Amygdala (tissue), 56 donors: ENCODE measurements at places on chromosomes 6 and 20.

DNA sequence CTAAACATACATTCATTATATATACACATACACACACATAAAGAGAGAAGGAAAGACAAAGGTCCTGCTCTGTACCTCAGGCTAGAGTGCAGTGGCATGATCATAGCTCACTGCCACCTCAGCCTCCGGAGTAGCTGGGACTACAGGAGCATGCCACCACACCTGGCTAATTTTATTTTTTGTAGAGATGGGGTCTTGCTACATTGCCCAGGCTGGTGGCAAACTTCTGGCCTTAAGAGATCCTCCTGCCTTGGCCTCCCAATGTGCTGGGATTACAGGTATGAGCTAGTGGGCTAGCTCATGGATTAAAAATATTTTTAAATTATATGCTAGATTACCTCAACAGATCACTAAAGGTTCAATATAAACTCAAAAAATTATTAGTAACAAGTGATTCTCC lies 30.3 kb downstream of the NUDT3 start:
- DNase-seq, result no peak

DNA sequence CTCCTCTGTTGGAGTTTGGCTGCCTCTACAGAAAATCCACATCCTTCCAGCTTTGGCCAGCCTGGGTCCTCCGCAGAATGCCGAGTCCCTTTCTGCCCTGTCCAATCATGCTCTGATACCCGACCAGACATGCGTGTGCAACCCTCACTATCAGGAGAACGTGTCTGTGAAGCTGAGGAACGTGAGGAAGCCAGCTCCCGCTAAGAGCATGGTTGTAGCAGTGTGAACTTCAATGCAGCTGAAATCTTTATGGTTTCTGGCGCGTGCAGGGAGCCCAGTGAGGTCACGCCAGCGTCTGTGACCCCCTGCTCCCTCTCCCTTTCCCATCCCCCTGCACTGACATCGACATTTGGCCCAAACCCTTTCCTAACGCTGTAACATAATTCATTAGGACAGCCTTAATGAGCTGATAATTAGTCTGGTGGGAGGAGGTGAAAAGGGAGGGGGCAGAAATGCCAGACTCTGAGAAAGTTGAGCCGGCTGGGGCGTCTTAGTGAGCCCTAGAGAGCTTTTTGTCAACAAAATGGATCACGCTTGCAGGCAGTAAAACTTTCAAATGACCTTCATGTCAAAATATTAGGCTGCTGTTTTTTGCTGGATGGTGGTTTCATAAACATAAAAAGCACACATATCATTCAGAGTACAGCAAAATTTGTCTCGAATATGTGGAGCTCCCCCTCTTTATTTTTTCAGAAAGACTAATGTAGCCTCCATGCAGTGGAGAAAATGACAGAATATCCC lies 423.3 kb downstream of the QKI start:
- DNase-seq, result no peak

DNA sequence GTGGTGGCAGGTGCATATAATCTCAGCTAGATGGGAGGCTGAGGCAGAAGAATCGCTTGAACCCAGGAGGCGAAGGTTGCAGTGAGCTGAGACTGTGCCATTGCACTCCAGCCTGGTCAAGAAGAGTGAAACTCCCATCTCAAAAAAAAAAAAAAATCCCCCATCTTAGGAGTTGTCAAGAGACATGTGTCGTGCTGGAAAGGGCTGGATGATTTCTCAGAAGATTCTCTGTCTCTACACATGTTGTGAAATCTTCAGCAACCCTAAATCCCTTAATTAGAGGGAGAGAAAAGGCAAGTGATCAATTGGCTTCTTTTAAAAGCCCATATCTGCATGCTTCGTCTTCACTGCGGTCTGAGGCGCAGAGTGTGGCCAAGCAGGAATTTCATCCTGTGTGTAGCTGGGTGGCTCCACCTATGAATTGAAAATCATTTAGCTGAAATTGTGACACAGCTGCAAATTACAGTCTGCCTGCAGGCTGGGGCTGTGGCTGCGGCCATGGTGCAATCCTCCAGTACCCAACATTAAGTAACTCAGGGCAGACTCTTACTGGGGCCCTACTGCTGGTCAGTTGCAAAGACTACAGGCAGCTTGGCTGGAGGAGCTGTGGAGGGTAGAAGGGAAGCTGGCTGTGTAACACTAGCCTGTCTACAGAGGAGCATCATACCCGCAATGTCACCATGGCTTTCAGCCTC lies 3.2 kb upstream of the TGM3 start:
- no peak for DNase-seq

GRCh38 chr6:136579800-136580199 lies 29.6 kb upstream of the MAP7 start:
- no peak for DNase-seq
